ENCODE measurements at places on chromosomes 1 and 21.

DNA sequence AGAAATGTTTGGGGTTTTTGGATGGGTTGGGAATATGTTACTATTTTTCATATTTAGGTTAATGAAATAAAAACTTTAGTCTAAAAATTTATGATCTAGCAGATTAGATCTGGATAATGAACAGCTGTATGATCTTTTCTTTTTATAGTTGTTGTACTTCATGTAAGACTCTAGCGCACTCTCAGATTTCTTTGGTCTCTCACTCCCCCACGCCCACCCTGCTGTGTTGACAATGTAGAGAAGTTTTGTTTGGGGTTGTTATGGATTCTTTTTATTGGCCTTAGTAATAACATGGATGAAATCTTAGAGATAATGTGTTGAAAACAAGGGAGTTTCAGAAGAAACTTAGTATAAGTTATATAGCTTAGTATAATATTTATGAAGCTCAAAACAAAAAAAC, 5.5 kb downstream of the KLF18 start:
- DNase-seq: no peak

DNA sequence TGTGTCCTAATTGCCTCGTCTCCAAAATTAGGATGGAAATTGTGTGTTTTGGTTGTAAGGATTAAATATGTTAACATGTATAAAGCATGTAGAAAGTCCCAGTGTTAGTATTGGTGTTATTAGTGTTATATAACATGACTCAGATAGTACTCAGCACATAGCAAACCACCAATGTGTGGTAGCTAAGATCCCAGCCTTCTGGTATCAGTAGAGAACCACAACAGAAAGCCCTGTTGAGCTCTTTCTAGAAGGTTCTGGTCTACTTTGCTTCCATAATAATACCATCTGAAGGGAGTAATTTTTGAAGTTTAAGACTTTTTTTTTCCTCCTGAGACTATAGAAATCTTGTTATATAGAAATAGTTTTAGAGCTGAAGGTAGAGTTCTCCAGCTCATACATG, 259.3 kb upstream of the SGIP1 start:
- no peak for DNase-seq

DNA sequence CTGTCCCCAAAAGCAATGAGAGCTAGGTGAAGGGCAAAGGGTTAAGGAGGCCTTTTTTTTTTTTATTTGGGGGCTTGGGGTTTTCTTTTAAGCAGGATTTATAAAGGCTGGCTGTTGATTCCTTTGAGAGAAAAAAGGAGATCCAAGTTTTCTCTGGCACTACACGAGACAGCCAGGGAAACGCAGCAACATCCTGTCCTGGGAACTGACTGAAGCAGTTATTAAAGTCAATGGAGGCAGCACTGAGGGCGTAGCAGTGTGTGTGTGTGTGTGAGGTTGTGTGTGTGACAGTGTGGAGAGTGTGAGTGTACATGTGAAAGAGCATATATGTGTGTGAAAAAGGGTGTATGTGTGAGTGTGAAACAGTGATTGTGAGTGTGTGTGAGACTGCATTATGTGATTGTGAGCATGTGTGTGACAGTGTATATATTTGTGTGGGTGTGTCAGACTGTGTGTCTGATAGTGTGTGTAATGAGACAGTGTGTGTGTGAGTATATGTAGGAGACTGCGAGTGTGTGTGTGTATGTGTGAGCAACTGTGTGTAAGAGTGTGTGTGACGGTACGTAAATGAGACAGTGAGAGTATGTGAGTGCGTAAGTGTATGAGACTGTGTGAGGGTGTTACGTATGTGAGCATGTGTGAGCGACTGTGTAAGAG, 65.9 kb upstream of the TIAM1 start:
- no peak for DNase-seq

GRCh38 chr1:96660051-96660450, 61.5 kb upstream of the PTBP2 start:
- DNase-seq: no peak

GRCh38 chr1:38586993-38587646, 272.5 kb downstream of the RRAGC start:
- DNase-seq: peak; percentile 2

DNA sequence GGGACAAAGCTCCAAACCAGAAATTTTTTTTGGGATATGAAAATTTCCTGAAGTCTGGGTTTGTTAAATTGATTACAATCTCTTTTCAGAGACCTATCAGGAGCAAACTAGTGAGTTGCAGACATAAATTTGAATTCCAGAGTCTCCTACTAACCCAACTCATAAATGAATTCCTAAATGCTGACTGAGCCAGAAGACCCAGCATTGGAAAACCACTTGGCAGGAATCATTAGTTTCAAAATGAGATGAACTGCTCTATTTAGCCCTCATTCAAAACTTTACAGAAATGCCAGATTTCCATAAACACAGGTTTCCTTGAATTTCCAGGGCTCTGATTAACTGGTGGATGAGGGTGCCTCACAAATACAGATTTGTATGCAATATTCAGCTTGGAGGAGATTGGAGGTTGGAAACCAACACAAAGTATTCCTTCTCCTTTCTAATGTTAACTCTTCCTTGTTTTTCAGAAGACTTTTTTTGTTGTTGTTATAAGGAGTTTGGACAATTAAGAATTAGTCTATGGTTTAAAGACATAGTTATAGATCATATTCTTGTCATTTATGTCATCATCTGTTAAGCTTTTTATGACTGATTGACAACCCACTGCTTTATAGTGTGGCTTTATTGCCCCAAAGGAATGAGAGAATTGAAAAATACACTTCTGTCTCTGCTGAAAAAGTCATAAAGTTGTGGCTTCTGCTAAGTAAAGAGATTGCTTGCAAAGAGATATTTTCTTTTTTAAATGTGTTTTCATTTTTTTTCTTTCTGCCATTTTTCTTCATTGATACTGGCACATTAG, 222.8 kb downstream of the HLX start:
- DNase-seq: no peak

GRCh38 chr1:18948913-18949685, 7.4 kb downstream of the IFFO2 start:
- no peak for DNase-seq

GRCh38 chr1:94093996-94094395, 27.0 kb downstream of the ABCA4 start:
- no peak for DNase-seq

GRCh38 chr21:31286621-31287020, 57.4 kb downstream of the TIAM1 start:
- no peak for DNase-seq

DNA sequence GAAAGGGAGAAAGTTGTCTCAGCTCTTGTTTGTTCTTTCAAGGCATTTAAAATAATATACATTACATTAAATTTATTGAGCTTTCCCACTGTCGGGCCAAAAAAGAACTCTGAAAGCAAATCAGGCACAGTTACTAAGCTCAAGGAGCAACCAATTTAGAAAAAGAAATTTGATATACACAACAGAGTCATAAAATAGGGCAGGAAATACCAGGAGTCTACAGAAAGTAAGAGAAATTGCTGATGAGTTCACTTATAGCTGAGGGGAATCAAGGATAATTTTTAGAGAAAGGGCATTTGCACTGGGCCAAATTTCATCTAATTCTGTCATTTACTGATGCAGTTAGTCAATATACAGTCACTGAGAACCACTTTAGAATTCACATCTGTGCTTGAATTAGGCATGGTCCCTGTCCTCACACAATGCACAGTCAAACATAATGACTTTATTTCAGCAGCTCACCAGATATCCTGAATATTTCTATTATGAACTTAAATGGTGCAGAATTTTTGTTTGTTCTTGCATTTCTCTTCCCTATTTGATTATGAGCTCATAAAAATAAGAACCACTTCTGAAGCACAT, 249.6 kb upstream of the BEND5 start:
- DNase-seq: no peak

GRCh38 chr1:12088607-12089006, 25.5 kb downstream of the TNFRSF8 start:
- peak; percentile 16 for DNase-seq

GRCh38 chr1:1594602-1595260, 5.2 kb downstream of the FNDC10 start:
- no peak for DNase-seq

DNA sequence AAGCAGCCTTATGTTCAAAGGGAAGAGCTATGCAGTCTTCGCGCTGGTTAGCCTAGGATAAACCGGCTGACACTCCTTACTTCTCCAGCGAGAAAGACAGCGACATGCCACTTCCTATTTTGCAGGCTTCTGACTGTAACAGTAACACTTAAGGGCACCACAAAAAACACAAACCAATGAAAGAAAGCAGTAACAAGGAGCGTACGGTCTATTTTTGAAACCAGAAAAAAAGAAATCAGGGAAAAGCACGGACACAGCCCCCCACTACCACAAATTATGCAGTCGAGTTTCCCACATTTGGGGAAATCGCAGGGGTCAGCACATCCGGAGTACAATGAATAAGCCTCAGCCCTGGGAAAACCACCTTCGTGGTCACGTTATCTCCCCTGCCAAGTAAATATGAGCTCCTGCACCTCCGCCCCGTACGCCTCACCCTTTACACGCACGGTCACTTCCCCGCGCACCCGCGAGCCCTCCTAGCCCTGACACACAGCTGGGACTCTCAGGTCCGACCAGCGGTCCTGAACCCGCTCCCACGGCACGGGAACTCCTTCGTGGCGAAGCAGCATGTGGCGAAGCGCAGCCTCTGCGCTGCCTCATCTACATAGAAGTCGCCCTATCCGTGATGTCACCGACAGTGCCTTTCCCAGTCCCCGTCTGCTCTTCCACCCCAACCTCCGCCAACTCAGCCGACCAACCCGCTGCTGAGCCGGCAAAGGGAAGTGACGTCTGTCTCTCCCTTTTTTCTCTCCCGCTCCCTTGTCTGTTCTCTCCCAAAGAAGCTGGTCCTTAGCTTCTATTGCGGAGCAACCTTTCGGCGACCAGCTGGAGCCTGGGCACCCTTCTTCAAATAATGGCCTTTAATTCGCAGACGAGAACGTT, 40.9 kb upstream of the PPIAL4F start:
- DNase-seq: peak; percentile 29

- no peak for DNase-seq
Observed at GRCh38 chr1:157270705-157271274, 132.6 kb upstream of the ETV3 start.

DNA sequence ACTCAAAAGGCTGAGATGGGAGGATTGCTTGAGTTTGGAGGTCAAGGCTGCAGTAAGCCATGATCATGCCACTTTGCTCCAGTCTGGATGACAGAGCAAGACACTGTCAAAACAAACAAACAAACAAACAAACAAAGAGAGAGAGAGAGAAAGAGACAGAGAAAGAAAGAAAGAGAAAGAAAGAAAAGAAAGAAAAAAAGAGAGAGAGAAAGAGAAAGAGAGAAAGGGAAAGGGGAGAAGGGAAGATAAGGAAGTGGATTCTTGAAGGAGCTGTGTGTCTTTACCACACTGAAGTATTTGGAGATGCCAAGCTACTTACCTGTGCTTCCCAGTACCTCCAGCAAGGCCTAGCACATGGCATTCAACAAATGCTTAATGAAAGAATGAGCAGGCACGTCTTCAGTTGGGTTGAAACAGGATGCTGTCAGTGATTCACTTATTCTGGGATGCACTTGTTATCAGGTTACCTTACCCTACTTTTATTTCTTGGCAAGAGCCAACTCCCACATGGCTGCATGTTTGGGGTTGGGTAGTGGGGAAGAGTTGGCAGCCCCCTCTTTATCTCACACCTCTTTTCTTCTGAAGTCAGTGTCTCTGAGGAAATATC, 28.8 kb downstream of the CD101 start:
- DNase-seq: no peak

DNA sequence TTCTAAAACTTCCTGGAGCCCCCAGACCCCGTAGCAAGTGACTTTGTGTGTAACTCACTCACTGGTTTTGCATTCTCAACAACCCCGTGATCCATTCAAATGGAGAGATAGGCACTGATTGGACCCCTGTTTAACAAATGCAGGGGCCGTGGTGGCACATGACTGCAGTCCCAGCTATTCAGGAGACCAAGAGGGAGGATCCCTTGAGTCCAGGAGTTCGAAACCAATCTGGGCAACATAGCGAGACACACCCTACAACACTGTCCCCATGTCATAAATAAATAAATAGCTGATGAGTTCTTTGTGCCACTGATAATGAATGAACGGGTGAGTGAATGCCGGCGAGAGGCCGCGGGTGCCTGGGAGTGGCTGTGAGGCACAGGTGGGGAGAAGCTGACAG, 59.4 kb upstream of the PAX7 start:
- no peak for DNase-seq

GRCh38 chr1:167332503-167332902, 111.8 kb downstream of the POU2F1 start:
- DNase-seq: no peak

- no peak for DNase-seq
Observed at GRCh38 chr1:108671143-108671542, 10.2 kb upstream of the HENMT1 start.

DNA sequence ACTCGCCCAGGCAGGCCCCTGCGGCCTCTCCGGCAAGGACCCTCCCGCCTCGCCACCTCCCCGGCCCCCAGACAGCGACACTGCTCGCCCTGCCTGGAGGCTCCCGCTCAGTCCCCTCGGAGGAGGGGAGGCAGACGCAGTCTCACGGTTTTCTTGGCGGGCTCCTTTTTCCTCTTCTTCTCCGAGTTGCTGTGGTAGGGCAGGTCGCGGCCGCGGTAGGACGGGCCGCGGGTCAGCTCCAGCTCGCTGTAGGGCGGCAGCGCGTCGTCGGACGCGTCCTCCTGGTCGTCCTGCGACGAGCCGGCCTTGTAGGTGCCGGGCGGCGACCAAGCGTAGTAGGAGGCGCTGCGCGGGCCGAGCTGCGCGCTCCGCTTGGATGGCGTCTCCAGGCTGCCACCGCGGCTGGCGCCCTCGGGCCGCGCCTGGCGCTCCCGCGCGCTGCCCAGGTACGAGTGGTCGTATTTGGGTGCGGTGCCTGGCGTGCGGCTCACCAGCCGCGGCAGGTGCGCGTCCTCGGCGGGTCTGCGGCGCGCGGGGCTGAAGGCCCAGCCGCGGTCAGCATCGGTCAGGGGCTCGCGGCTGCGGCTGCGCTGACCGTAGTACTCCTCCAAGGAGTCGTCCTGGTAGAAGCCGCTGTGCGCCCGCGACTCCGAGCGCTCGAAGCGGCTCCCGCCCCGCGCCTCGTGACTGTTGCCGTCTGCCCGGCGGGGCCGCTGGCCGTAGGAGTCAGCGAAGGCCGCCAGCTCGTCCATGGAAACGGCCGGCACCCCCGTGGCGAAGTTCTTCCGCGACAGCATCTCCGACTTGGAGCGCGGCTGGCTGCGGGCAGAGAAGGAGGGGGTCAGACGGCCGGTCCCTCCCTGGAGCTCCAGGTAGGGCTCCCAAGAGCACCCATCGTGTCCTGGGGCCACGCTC, 44.8 kb upstream of the TADA1 start:
- no peak for DNase-seq

DNA sequence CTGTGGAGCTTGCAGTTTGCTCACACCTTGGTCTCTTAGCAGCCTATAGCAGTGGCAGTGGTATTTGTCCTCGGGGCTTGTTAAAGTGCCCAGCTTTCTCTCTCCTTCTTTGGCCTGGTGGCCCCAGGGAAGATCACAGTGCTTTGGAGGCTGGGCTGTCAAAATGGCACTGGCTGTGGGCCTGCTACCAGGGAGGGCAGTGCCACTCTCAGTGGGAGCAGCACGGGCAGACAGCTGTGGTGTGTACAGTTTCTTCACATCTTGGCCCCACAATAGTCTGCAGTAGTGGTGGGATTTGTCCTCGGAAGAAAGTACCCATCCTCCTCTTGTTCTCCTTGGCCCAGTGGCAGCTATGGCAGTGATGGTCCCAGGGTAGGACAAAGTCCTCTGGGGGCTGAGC, 164.4 kb upstream of the GORAB start:
- DNase-seq: no peak

Data from activated CD8-positive, alpha-beta memory T cell treated with anti-CD3 and anti-CD28 coated beads for 4 hours (primary cell).